ENCODE measurements at places on chromosomes 1 and 21. TPM values are rescaled to one million over a fixed set of nuclear protein-coding genes. Genes with fewer than 3 reads are reported as not detected.

GRCh38 chr1:226002667-226003501 lies 3.7 kb upstream of the SDE2 start:
- DNase-seq = peak; percentile 26

MMP23B gene
- total RNA-seq = 1.7 TPM

GRCh38 chr21:8994640-8995511 lies 1526.5 kb upstream of the TPTE start:
- no peak for DNase-seq

OR14K1 gene
- not detected for total RNA-seq

DNA sequence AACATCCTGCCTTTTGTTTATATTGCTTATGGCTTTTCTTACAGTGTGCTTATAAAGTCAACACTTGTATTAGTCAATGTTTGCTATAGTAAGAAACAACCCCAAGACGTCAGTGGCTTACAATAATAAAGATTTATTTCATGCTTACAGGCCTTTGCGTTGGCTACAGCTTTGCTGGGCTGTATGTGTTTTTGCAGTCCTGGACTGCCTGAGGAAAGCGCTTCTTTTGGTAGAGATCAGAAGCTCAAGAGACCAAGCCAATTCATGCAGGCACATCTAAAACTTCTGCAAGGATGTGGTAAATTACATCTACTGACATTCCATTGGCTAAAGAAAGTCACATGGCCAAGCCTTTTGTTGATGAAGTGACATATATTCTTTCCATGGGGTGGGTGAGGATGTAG lies 17.5 kb upstream of the PRKAA2 start:
- DNase-seq = no peak

AMY2B gene
- total RNA-seq = 2.7 TPM

Data from neural crest cell (in vitro differentiated cells).